ENCODE measurements at places on chromosomes 5 and 9.
A peak's percentile ranks its signal among the peaks of the same experiment; 100 is the strongest.

DNA sequence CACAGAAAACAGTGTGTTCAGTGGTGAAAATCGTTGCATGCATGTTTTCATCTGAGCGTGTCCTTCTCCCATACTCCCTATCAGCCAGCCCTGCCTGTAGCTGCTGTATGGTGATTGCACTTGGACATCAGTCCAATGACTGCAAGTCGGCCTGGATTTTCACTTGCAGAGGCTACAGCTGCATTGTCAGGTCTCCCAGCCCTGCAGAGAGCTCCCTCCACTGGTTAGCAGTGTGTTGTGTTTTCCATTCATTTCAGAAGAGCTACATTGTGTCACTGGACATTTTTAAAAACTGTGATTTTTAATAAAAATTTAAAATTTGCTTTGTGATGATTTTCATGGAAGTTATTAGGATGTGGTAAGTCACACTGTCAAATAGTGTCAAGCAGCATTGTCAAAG, 96.6 kb downstream of the SYK start:
- DNase-seq, result no peak

GRCh38 chr9:97321251-97321650, 13.8 kb downstream of the CCDC180 start:
- no peak for DNase-seq

GRCh38 chr5:164475339-164475977, 970.0 kb downstream of the MAT2B start:
- no peak for DNase-seq

DNA sequence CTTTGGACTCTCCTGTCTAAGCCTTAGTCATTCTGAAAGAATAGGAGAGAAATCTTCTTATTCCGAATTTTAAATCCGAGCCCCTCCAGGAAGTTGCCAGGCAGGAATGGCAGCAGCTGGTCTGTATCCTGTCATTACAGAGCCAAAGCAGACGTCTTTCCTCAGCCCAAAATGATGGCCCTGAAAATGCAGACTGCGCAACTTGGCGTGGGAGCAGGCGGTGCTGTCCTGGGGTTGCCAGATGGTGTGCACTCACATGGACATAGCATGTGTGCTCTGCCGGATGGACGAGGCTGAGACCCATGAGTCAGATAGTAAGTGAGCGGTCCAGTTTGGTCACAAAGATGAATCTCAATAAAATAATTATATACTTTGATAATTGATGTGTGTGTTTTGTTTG, 410.4 kb downstream of the KCTD16 start:
- no peak for DNase-seq

DNA sequence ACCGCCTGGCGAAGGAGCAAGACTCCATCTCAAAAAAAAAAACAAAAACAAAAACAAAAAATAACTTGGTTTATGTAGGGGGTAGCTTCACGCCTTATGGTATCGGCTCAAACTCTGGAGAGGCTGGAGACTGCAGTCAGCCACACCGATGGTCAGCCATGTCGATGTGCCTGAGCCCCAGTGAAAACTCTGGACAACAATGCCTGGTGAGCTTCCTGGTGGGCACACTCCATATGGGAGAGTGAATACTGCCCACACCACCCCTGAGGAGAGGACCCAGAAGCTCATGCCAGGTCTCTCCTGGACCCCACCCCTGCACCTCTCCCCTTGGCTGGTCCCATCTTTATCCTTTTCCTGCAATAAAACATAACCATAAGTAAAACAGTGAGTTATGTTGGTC, 19.6 kb downstream of the IPPK start:
- no peak for DNase-seq

DNA sequence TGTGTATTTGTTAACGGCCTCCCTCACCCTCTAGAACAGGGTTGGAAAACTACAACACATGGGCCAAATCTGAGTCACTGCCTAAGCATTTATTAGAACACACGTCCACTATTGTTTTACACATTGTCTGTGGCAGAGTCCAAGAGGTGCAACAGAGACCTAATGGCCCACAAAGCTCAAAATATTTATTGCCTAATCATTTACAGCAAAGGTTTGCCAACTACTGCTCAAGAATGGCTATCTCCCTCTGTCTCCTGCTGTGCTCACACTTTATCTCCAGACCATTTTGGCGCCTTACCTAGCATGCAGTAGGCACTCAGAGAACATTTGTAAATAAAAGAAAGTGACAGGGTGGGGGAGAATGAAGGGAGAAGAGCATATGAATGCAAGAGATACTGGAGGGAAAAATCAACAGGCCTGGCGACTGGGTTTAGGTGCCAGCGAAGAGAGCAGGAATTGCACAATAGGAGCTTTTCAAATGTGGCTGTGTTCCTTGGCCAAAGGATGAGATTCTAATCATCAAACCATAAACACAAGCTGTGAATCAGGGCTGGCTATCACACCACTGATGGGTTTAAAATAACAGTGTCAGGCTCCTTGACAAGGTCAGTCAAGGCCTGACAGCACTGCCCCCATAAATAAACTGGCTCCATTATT, 80.3 kb downstream of the EPB41L4A start:
- DNase-seq, result no peak

GRCh38 chr5:84285641-84286637, 98.7 kb downstream of the EDIL3 start:
- no peak for DNase-seq

DNA sequence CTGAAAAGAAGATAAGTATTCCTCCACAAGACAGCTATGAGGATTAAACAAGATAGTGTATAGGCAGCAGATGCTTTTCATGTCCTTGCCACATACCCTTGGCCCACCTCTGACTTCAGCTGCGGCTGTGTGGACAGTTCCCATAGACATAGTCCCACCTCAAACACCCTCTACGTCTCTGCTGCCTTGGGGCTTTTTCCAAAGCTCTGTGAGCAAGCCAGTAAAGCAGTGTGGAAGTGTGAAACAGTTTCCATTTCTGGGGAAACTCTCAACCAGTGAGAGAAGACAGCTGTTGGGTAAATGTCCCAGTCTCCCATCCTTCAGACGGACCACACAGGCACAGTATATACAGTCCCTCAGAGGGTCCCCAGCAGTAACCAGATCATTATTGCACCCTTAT, 125.5 kb downstream of the CDK5RAP2 start:
- no peak for DNase-seq

DNA sequence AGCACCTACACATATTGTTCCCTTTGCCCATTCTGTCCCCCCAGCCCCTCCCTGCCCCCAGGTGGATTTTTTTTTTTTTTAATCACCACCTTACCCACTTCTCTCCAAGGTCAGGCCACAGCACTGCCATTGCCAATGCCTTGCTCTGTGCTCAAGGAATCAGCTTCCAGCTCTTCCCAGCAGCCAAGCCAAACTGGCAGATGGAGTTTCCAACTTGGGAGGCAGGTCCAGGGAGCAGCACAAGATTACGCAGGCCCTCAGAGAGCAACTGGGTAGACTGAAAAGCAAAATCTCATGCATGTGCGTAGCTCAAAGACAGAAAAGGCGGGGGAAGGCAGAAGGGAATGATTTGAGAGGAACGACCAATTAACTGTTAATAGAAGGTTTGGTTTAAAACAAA, 15.1 kb downstream of the GRHPR start:
- no peak for DNase-seq

DNA sequence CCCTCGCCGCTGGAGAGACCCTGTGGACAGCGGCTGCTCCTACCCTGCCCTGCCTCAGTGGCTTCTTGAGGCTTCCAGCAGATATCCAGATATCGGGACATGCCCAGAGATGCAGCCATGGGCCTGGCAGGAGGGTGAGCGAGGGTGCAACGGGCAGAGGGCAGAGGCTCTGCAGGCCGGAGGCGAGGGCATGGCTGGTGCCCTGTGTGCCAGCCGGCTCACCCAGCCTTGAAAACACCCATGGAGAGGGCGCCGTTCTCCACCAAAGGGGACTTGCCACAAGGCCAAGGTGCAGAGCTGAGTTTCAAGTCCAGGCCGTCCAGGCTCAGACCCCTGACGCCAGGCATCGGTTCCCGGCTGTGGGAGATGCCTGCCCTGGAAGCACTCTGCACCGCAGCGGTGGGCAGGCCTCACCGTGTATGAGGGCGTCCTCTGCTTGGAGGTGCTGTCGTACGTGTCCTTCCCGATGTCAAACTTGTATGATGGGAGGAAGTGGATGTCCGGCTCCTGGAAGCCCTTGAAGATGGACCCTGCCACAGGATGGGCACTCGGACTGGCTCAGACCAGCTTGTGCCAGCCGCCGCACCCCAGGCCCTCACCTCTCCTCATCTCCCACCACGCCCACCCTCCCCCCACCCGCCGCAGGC, 8.9 kb downstream of the INPP5E start:
- no peak for DNase-seq

- no peak for DNase-seq
These were observed 54.6 kb upstream of the ABCA1 start for GRCh38 chr9:104982543-104982942.

GRCh38 chr9:121672986-121673385, 21.6 kb downstream of the DAB2IP start:
- no peak for DNase-seq

GRCh38 chr5:171633776-171634470, 151.7 kb upstream of the SMIM23 start:
- no peak for DNase-seq

DNA sequence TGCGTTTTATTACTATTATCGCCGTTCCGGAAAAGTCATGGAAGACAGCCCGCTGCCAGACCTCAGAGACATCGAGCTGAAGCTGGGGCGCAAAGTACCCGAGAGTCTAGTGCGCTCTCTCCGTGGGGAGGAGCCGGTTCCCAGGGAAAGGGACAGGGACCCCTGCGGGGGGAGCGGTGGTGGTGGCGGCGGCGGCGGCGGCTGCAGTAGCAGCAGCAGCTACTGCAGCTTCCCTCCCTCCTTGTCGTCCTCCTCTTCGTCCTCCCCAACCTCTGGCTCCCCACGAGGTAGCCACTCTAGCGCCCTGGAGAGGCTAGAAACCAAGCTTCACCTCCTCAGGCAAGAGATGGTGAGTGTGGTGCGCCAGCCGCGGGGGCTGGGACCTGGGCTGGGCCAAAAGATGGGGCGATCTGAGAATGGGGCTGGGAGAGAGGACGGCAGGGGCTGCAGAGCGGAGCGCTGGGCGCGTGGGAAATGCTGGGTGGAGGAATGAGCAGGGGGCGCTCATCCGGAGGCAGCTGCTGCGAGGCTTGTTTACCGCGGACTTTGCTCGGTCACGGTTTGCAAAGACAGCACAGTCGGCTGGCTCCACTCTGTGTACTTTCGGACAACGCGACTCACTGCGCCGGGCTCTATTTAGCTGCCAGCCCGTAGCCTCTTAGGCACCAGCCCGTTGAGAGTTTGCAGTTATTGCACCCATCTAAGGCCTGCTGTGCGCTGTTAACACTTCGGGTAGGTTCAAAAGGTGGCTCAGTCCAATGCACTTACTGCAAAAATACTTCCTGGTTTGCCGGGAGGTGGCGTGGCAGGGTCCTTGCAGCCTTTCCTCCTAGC, 1.1 kb downstream of the LURAP1L start:
- no peak for DNase-seq

DNA sequence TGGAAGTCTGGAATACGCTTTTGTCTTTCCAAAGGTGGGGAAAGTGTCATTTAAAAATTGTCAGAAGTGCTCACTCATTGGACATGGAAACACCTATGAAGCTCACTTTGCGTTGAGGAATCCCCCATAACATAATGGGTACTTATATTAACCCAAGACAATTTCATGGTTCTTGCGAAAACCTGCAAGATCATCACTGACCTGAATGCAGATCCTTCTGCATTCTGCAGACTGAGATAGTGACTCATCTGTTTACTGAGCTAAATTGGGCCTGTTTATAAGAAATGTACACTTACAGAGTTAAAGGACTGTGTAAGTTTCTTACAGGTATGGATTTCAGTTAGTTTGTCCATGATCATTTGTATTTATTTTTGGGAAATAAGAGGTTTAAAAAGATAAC, 153.0 kb downstream of the HMHB1 start:
- no peak for DNase-seq

GRCh38 chr9:117549444-117549843, 134.6 kb upstream of the ASTN2 start:
- no peak for DNase-seq

- DNase-seq, result no peak
These were observed 8.1 kb upstream of the CYSTM1 start for GRCh38 chr5:140166911-140167310.

- DNase-seq, result no peak
These were observed 250.1 kb downstream of the GADD45G start for GRCh38 chr9:89854715-89855475.

DNA sequence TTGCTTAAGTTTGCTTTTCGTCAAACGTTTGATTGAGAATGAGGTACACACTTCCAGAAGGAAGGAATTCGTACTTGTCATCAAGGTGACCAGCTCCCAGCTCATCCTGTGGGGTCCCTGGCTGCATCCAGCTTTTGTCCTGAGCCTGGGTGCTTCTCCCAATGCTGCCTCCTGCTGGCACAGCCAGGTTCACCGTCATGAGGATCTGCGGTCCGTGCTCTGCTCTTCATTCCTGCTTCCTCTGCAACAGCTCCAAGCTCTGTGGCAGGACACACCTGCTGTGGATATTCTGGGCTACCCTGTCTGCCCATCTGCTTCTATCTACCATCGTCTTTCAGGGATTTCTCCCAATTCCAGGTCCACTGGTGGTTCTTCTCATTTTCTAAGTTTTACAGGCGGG, 13.3 kb upstream of the UBE2QL1 start:
- DNase-seq, result no peak

- no peak for DNase-seq
These were observed 32.7 kb upstream of the TXNDC8 start for GRCh38 chr9:110370315-110370714.

DNA sequence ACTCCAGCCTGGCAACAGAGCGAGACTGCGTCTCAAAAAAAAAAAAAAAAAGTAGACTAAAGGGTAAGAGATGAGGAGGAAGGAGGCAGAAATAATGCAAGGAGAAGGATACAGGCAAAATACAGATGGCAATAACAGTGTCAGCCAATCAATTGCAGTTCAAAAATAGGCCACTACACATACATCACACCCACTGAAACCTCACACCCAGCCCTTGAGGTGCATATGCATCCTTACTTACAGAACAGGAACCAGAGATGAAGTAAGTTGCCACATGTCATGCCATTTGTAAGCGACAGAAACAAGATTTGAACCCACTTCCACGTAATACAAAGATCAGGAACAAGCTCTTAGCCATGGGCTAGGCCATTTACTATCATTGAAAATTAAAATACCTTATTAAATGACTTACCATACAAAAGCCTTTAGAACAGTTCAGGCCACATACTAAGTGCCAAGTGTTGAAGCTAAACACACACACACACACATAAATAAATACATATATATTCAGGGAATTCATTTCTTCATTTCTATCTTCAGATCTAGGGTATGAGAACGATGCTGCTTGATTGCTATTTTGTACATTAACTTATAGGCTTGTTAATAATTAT, 98.4 kb downstream of the FNBP1 start:
- peak; percentile 71 for DNase-seq

All from stimulated activated effector memory CD8-positive, alpha-beta T cell treated with anti-CD3 and anti-CD28 coated beads, Interleukin-12 subunit alpha, Interleukin-12 subunit beta, amount 100 ng/mL, for 72 hours (primary cell).